ENCODE measurements at places on chromosomes 2 and 18.

DNA sequence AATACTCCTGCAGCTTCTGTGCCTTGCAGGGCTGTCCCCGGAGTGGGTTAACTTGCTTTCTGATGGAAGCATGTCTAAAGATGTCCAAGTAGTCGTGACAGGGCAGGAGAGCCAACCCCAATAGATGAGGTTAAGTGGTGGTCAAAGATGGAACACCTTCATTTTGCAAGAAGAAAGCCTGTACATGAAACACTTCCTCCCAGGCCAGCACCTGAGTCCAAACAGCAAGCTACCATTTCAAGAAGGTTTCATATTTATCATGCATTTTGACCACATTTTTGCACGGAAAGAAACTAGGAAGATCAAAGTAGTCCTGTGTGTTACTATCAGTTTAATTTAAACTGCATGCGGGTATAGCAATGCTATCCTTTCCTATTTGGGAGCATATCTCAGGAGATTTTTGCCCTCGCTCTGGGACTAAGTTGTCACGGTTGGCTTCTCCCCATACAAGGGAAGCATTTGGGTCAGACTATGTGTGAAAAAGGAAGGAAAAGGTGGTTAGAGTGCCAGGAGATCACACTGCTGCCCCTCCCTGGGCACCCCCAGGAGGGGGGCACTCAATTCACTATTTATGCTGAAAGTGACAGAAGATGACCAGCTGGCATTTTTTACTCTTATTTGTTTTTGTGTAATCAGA, 187.6 kb downstream of the ZNF521 start:
- no peak for DNase-seq

GRCh38 chr2:190156530-190157212, 94.1 kb upstream of the MSTN start:
- DNase-seq, result no peak

GRCh38 chr18:44156126-44156525, 524.6 kb upstream of the SETBP1 start:
- DNase-seq, result no peak

DNA sequence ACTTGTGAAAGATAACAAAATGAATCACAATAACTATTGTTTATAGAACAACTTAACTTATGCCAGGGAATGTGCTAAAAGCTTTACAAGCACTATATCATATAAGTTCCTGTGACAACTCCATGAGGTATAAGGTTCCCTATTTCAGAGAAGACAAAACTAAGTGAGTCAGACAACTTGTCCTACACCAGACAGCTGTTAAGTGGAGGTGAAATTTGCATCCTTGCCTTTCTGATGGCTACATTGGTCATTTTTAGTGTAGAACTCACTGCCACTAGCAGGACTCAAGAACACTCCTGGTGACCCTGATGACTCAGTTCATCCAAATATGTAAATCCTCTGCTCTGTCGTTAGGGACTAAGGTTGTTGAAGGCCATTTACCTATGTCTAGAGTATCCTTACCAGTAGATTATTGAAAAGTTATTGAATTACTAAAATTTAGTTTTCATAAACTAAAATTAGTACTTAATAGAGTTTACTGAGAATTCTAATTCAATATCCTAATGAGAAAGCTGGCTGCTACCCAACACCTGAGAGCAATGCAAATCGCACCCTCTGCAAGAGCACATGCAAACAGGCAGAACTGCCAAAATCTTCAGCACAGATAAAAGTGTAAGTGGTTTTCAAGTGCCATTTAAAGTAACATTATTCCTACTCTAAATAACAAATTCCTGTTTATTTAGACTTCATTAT, 636.2 kb downstream of the NRXN1 start:
- DNase-seq, result no peak

- DNase-seq, result no peak
These were observed 33.3 kb downstream of the CNGA3 start for GRCh38 chr2:98379311-98380202.

DNA sequence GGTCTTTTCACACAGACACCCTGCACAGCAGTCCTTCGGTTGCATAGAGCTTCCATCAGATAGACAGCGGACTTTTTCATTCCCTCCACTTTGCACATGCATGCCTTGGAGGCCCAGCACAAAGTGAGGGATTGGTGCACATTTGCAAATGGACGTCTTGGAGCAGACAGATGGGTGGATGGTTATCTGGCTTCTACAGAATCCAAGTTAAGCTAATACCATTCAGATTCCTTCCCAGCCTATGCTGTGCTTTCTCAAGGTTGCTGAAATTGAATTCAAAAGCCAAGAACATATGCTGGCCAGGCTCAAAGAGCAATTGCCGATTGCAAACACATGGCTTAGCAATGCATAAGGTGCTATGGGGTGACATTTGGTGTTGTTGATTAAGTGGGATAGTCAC, 186.4 kb downstream of the VAPA start:
- no peak for DNase-seq

DNA sequence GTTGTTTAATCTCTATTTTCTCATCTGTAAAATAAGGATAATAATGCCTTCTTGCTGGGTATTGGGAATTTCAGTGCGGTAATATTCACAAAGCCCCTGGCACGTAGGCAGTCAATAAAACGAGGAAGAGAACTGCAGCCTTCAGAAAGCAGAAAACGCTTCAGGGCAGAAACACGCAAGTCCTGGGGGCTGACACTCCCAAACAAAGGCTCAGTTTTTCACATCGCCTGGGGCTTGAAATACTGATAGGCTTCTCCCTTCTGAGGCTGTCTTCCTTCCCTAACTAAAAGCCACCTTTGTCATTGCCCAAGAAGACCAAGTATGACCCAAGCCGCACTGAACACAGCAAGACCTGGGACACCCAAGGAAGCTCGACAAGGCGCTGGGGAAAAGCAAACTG, 32.4 kb downstream of the TMEM177 start:
- no peak for DNase-seq

DNA sequence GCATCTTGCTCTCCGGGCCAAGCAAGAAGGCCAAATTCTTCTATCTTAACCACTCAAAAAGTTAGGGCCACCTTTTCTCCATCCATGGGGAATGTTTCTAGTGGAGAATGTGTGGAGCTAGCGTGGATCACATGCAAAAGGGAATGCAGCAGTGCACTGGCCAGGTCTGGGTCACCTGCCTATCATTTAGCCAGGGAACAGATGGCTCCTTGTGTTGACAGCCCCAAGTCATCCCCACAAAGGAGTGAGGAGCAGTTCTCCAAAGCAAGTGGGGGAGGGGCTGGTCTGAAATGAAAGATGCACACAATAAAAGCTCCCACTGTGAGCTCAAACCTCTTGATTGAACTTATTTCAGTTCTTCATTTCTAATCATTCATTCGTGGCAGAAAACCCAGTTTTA, 19.1 kb downstream of the EPB41L3 start:
- DNase-seq, result no peak

DNA sequence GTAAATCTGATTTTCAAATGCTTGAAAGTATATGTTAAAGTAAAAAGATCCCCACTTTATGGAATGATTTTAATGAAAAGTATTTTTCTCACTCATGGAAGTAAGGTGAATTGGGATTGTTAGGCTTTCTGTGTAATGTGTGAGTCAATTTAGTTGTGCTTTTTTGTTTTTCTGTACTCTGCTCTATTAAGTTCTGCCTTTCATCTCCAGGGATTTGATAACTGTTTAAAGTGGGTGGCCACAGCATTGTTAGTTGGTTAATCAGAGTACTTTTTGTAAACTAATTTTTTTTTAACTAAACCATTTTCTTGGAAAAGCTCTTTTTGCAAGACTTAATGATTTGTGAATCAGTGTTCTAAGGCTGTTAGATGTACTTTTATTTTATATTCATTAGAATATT, 76.8 kb downstream of the ABI2 start:
- DNase-seq, result no peak

DNA sequence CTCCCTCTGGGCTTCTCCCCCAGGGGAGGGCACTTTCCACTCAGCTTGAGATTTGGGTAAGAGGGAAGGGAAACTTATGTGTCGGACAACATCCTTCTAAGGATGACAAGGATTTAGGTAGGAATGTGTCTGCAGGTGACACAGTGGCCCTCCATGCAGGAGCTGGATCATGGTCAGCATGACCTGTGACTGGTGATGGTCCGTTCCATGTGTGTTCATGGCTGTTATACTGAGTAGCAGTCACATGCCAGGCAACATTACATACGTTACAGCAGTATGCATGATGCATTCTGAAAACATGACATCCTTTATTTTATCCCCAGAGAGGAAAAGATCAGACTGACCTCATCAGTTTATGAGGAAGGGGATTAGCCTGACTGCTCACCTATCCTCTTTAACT, 192.1 kb downstream of the SEPTIN10 start:
- DNase-seq, result no peak

GRCh38 chr2:10267036-10267435, 35.7 kb upstream of the HPCAL1 start:
- no peak for DNase-seq

- DNase-seq, result no peak
These were observed 1600.7 kb upstream of the ACVR2A start for GRCh38 chr2:146244131-146244530.

DNA sequence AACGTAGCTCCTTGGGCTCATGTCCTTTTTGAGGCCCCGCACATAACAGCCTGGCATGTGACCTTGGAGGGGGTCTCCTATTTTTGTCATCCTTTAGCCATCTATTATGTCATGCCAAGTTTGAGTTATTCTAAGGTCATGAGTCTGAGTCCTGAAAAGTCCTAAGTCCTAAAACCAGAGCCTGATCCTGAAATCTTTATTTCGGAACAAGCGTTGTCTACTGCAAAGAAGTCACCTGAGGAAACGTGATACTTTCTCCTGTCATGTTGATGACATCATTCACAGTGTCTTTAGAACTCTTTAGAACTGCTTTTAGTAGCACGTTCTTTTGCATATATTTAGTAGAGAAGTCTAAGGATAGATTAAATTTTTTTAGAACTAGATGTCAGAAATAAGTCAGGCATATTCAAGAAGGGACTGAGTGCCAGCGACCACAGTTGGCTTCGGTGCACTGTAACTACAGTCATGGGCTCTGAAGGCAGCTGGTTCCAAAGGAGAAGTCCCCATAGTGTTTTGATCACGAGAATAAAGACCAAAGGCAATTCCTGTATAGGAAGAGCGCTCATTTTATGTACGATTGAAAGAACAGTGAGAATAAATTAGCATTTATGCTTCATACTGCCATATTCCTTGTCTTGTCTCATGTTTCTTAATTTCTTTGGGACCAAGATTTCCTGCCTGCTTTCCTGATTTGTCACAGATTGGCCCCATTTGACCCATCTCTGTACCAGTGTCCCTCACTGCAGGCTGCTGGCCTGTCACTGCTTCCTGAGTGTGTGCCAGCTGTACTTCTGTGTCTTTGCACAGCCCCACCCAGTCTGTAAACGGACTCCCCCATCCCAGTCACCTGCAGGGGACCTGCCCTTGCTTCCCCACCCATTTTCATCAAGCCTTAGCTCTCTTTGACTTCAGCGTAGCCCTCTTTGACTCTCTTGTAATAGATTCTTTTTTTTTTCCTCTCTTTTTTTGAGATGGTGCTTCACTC, 75.8 kb downstream of the ASAP2 start:
- DNase-seq, result no peak

GRCh38 chr2:181471226-181471625, 14.0 kb downstream of the ITGA4 start:
- DNase-seq, result no peak

GRCh38 chr2:127194447-127194846, 25.7 kb downstream of the CYP27C1 start:
- no peak for DNase-seq

GRCh38 chr18:8984131-8984721, 118.3 kb upstream of the NDUFV2 start:
- no peak for DNase-seq

DNA sequence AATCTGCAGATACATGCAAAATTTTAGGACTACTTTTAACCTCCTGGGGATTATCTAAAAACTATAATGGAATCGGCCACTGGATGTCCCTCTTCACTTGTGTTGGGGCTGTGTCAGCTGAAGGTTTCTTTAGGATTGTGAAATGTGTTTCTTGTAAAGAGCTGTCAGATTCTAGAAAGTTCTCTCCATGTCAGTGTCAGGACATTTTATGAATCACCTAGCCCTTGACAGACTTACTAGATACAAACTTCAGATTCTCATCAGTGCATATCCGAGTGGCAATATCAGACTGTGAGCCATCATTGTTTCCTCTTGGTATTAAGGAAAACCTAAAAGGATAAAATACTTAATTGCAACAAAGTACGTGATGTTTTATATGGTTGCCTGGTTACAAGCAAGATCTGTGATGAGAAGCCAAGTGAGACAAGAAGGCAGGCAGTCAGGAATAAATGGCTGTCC, 107.3 kb downstream of the CPS1 start:
- DNase-seq, result no peak

DNA sequence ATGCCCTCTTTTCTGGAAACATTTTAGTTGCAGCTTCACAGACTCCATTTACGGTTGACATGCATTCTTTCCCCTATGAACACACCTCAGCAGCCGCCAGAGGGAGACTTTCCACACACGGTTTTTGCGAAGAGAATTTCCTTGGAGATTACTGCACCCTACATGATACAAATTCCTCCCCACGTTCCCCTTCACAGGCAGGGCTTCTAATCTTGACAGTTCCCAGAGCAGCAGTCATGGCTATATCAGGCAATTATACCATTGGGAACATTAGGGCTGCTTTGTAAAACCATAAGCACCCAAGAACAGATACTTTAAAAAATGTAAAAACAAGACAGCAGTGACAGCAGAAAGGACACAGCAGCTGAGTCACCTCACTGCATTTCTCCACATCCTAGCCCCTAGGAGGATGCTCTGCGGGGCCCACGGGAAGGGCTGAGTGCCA, 253.8 kb downstream of the TGIF1 start:
- DNase-seq, result no peak

DNA sequence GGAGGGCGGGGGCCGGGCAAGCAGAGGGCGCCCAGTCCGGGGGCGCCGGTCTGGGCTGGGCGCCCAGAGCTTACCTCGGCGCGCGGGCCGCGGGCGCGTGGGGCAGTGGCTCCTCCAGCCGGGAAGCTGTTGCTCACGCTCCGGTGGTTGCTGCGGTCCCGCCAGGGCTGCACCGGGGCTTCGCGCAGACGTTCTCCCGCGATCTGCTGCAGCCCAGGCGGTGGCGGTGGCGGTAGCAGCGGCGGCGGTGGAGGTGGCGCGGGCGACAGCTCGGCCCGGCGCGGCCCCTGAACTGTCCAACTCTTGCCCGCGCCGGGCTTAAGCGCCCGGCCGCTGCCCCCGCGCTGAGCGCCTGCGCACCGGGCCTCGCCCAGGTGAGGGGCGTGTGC, 391 bp downstream of the ZNF385B start:
- DNase-seq, result no peak
